ENCODE measurements at places on chromosomes 1 and 21.

DNA sequence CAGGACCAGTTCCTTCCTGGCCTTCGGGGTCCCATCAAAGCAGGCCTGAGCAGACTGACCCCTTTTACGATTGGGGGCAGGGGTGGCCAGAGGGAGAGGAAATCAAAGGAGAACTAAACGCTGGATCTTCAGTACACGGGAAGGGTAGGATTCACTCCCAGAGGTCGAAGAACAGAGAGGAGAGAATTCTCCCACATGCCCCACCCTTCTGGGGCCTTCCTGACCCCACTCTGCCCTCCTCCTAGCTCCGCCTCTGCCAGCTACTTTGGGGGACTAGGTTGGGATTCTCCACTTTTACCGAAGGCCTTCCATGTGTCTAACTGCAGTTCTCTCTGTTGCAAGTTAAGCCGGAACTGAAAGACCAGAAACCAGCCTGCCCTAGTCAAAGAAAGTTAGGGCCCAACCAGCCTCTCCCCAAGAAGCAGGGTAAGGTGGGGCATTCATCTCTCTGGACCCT lies 654 bp upstream of the ARHGEF2 start:
- DNase-seq: no peak

DNA sequence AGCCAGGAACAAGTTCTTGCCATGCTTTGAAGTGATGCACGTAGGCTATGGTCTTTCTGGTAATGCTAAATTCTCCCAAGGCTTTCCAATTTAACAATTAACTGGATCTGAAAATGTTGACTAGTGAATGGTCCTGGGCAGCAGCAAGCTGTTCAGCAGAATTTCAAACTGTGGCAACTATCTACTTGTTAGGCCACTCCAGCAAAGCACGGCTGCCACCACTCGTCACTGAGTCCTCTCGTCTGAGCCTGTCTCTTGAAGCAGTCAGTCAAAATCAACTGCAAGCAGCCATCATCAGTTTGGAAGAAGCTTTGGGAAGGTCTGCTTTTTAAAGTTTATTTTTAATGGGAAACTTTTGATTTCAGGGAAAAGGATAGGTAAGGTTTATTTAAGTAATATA lies 6.1 kb downstream of the FLVCR1 start:
- DNase-seq: no peak

GRCh38 chr1:39671793-39672550 lies at the start of gene NT5C1A:
Gene NT5C1A, minus strand, starts transcription at chr1:39672107. Its CDS starts 69 bp downstream, at chr1:39672038.
- peak; percentile 92 for DNase-seq

- DNase-seq: no peak
These were observed 19.3 kb downstream of the CNTN2 start for GRCh38 chr1:205062319-205062718.

DNA sequence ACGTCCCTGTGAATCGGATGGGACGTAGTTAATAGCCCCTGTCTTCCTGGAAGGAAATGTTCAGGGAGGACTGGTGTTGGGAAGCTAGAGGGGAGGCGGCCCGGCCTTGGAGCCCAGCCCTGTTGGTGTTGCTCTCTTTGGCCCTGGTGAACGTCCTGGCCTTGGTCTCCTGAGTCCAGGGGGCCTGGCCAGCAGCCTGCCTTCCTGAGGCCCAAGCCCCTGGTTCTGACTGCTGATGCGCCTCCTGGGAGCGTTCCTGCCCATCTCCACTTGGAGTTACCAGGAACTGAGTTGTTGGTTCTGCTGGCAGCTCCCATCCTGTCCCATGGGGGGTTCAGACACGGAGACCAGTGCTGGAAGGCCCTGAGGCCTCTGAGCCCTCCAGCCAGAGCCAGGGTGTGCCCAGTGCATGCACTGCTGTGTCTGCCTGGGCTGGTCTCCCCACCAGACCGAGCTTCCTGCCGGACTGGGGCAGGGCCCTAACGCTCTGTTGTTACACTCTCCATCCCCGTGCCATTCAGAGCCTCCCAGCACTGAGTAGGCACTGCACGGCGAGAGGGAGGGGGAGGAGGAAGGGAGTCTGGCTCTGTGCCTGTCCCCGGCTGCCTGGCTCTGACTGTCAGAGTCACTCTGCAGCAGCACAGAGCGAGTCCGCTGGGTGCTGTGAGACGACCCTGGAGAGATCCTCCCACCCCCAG lies 382.5 kb upstream of the VAMP3 start:
- no peak for DNase-seq

GRCh38 chr1:34839526-34840305 lies 19.8 kb downstream of the SMIM12 start:
- DNase-seq: no peak

- no peak for DNase-seq
These were observed 30.7 kb upstream of the EDN2 start for GRCh38 chr1:41515131-41515678.

DNA sequence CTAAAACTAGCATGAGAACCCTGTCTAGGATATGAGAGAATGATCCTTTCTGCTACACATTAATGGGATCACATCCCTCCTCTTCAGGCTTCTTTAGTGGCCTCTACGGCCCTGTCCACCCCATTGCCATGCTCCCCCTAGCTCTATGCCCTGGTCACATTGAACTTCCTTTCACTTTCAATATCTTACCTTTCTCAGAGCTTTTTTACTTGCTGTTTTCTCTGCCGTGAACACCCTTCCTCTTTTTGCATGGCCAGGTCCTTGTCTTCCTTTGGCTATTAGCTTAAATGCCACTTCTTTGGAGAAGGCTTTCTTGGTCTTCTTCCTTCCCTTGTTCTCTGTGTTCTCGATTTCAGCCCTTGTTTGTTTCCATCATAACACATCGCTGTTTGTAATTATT lies 97.4 kb downstream of the GIPC2 start:
- DNase-seq: no peak

DNA sequence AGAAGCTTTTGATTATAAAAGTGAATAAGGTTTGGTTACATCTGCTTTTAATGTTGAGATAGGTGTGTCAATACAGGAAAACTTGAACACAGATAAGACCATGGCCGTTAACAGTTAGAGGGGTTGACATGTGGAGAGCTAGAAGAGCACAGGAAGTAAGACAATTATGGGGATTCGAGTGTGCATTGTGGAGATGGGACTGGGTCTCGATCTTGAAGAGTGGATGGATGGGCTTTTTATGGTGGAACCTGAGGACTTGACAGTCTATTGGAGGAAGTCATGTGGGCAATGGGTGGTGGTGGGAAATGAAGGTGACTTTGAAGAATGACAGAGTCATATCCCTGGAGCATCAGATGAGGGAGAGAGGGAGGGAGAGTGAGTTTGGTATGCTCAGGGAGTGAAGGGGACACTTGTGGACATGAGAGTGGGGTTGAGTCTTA lies 12.1 kb downstream of the DYRK1A start:
- DNase-seq: no peak

DNA sequence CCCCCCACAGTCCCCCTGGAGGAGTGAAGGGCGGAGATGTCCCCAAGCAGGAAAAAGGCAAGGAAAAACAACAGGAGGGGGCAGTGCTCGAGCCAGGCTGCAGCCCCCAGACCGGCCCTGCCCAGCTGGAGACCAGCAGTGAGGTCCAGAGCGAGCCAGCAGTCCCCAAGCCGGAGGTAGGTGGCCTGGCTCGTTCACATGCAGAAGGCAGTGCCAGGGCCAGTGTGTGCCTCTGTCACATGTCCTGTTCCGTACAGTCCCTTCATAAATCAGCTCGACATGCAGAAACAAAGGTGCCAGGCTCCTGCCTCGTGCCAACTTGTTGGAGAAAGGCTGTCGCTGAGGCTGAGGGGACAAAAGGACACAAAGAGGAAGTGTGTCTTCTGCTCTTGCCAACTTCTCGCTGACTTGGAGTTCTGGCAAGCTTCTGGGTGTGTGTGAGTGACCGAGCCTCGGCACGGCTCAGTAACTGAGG lies 24.1 kb upstream of the MPZL1 start:
- DNase-seq: no peak

GRCh38 chr1:56311766-56312165 lies 267.6 kb downstream of the PLPP3 start:
- no peak for DNase-seq

- DNase-seq: no peak
These were observed 43.5 kb downstream of the CHML start for GRCh38 chr1:241596633-241597032.

- no peak for DNase-seq
These were observed 101.9 kb upstream of the SLC5A9 start for GRCh38 chr1:48120621-48121020.

DNA sequence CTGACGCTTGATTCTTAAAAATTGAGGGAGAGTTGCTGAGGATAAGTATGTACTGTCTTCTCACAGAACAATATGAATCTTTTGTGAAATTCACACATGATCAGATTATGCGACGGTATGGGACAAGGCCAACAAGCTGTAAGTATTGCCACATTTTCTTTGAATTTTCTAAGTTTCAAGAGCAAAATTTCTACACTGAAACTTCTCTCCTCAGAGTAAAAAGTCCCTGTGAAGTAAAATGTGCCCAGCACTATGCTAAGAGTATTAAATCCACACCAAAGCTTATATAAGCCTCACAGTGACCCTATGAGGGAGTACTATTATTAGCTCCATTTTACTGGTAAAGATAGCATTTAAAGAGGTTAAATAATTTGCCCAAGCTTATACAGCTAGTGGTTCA lies 12.2 kb downstream of the AKIRIN1 start:
- no peak for DNase-seq

- DNase-seq: no peak
These were observed 19.0 kb upstream of the DOCK7 start for GRCh38 chr1:62706985-62707743.

- no peak for DNase-seq
These were observed 2.0 kb downstream of the LRRN2 start for GRCh38 chr1:204683284-204684205.

- no peak for DNase-seq
These were observed at the start of gene PTGER3 for GRCh38 chr1:71047635-71048607. Gene PTGER3, minus strand, starts transcription at chr1:71047816. Its CDS starts 239 bp downstream, at chr1:71047577.

DNA sequence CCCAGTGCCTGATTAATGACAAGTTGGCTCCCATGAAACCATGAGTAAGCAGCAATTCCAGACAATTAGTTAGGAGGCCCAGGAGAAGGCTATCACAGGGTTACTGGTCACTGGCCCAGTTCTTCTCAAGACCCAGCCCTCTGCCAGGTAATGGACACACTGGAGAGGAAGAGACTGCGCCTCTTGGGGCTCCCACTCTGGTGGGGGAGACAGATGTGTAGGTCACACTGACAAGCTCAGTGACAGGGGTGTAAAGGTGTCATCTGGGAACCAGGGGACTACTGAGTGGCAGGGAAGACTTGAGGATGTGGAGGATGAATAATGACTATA lies 4.9 kb downstream of the HPCA start:
- no peak for DNase-seq

DNA sequence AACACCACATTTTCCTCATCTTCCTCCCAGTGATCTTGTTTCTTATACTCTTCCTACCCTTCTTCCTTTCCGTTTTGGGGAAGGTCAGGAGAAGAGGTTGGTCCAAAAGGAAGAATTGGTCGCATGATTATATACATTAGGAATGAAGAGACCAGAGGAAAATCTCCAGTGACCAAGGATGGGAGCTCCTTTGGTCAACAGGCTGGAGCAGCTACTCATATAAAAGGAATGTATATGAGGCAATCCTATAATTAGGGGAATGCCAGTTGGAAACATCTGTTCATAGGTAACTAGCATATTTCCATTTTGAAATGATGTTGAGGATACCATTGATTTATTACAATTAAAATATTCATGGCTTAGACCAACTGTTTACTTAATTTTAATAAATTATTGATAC lies 114.5 kb downstream of the LRRC40 start:
- DNase-seq: no peak

DNA sequence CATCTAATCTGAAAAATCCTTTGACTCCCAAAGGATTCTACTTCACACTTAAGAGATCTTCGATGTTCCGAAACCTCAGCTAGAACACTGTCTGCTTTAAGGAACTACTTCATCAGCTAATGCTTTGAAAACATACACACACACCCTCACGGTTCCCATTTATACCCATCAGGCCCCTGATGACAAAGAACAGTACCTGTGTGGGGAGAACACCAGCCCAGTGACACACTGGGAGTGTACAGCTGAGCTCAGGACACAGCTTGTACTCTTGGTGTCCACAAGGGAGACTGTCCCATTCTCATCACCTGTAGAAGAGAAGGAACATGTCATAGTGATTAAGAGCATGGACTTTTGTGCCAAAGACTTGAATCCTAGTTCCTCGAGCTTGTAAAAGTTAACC lies 6.6 kb downstream of the WDR77 start:
- DNase-seq: no peak

- DNase-seq: no peak
These were observed 208.3 kb downstream of the ZC3H11B start for GRCh38 chr1:219404629-219405028.

DNA sequence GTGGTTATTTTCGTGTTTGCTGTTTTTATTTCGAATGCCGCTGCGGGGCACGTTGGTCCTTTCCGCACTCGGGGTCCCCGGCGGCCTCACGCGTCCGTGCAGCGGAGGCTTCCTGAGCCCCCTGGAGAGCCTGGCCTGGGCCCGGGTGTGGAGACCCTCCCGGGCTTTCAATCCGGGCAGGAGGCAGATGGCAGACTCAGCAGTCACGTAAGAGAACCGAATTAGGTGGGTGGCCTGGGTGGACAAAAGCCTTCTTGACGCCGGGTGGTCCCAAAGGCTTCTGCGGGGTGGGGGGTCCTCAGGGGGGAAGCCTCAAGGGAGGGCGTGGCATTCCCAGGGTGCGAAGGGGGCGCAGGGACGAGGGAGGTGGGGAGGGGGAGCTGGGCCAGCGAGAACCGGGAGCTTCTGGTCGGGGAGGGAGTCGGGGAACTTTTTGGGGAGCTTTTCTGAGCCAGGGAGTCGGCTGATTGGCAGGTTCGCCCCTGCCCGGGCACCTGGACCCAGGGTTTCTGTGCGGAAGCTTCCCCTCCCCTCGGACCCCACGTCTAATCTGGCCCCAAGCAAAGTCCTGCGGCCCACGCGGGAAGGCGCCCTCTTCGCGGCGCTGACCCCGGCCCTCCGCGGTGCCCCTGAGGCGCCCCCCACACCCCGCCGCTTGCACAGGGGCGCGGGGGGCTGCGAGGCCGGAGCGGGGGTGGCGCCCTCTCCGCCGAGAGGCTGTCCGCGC lies 1.3 kb upstream of the HES4 start:
- DNase-seq: no peak
